Activated CD4-positive, alpha-beta T cell treated with anti-CD3 and anti-CD28 coated beads for 1 hour (primary cell): ENCODE measurements at places on chromosomes 4 and X.

DNA sequence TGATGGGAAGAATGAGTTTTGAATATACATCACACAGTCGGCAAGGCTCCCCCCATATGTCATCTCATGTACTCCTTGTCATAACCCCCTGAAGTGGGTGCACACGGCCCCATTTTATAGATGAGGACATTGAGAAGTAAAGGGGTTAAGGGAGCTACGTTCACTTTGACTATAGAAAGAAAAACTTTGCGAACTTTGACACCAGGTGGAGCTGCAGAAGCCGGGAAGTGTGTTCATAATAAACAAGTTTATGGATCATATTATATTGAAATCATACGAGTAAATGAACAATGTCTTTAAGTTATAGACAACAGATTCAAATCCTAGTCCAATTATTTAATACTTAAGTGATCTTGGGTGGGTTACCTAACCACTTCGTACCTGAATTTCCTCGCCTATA lies 203.8 kb upstream of the PITX2 start:
- DNase-seq, result no peak

- no peak for DNase-seq
Measured at GRCh38 chrX:36867143-36867542, 141.0 kb upstream of the FAM47C start.

DNA sequence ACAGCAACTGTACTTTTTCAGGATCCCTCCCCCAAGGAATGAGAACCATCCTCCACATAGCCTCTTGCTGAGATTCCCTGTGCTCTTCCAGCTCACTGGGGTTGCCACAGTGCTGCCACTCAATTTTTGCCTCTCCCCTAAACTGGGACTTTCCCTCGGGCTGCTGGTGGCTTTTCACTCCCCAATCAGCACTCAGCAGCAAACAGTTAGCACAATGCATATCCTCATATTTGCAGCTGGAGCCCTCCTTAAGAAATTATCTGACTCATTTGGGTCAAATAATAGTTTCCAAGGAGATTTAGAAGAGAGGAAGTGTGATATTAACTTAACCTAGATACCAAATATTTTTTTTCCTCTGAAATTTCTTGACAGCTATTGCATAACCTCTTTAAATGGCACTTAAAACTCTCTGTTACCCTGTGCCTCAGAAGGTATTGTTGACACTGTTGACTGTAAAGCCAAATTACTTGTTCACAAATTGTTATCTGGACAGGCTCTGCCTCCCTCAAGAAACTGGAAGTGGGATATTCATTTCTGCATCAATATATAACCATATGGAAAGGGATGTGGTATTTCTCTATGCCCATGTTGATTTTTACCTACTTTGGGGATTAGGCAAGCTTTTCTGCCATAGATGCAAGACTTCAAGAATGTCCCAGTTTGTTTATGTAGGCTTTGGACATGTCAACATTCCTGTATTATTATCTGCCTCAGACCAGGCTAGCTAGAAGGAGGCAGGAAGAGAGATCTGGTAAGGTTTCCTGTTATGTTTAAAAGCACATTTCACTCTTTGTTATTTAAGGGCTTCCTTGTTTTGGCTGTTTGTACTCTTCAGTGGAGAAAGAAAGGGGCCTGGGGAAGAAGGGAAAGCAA lies 58.0 kb downstream of the SEPTIN11 start:
- no peak for DNase-seq

DNA sequence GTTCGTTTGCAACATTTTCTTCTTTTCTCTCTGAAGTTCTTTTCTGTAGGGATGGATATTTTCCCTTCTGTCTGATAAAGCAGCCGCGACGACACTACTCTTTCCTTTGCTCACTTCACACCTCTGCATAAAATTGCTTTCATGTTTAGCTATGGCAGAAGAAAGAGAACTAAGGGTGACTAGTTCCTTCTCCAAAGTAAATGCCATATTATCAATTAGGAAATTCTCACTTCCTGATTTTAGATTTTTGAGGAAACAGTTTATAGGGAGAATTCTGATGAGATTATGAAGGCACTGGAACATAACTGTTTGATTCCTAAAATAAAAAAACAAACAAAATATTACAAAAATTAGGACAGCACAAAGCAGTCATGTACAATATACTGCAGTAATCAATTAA lies 29.2 kb downstream of the FANCB start:
- no peak for DNase-seq

DNA sequence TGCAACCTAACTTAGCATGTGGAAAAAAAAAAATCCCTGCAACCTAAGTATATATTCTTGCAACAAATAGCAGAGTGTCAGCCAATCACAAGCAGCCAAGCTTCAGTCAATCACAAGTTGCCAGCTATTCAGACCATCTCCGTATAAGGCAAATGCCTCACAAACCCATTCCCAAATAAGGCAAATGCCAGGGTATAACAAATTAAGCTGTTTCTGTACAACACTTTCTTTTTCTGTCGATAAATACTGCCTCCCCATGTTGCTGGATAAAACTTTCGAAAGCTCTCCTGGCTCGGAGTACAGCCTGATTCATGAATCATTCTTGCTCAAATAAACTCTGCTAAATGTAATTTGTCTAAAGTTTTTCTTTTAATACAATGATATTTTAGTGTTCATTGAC lies 460.7 kb upstream of the SMIM31 start:
- DNase-seq, result no peak

GRCh38 chr4:176534566-176534965 lies 214.8 kb downstream of the SPCS3 start:
- no peak for DNase-seq

DNA sequence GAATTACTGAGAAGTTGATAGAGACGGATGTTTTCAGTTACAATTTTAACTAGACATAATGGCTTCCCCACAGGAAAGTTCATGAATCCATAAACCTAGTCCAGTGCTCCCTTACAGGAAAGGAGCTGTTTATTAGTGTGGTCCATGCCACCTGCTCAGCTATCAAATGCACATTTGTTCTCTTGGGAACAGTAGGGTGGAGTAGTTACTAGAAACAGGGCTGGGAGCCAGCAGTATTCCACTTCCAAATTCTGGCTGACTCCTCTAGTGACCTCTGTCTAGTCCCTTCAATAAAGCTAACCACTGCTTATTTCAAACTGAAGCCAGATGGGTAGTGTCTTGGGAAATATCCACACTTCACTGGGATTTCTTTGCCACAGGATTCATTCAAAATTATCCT lies 88.4 kb upstream of the TLL1 start:
- DNase-seq, result no peak

GRCh38 chrX:119676949-119677653 lies 15.9 kb downstream of the SEPTIN6 start:
- DNase-seq, result no peak

GRCh38 chr4:77880784-77881183 lies 18.2 kb downstream of the MRPL1 start:
- DNase-seq, result no peak

DNA sequence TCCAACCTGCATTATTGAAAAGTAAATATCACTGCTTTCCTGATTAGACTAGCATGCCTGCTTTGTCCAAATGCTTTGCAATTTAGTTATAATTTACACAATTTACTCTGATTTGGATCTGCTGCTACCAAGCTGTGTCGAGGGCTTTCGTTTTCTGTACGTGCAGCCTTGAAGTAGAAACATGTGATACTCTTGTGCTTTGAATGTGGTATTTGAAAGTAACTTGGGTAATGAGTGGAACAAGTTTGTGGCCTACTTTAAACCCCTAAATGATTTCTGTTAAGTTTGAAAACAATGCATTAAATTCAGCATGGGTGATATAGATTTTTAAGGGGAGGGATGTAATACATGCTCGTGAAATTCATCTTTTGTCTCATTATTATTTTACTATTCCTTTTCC lies 240.7 kb downstream of the IQCM start:
- no peak for DNase-seq

DNA sequence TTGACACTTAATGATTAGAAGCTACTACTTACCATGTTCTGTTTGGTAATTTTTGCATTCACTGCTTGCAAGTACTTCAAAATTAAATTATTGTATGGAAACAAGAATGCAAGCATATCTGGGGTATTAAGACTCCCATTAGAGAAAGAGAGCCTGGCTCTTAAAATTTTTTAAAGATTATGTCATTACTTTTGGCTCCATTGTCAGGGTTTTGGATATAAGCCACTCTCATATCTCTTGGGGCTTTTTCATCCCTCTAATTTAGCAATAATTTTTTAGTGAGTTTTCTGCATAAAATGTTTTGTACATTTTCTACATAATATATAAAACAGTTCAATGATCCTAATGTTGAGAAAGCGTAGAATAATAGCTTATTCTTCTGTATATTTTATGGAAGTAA lies 49.4 kb downstream of the SLC9A6 start:
- DNase-seq, result no peak

DNA sequence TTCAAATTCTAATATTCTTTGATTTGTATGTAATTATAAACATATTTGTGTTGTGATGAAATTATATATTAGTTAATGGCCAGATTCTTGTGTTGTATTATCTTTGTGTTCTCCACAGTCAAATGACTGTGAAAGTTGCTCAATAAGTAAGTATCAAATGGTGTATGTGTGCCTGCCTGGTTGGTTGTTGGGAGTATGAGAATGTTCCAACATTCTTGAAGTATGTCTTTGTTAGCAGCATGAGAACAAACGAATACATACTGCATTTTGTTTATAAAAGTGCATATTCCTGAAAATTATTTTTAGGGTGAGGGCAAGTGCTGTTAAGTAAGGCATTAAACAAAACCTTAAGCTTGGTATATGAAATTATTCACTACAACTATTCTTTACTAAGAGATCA lies 16.2 kb downstream of the ARHGEF38 start:
- no peak for DNase-seq

DNA sequence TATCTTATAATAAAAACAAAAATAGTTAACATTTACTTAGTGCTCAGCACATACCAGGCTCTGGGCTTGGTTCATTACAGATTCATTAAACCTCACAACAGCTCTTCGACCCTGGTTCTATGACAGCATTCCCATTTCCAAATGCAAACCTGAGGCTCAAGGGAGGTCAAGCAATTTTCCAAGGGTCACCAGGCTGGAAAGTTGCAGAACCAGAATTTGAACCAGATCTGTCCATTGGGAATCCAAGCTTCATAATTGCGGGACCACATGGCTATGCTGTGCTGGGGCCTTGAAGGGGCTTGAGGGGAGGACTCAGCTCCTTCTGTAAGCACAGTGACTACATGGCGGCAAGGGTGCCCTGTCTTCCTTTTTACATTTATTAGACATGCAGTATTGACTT lies 197.3 kb upstream of the LNX1 start:
- DNase-seq, result no peak

- DNase-seq, result no peak
Measured at GRCh38 chr4:8606476-8606875, 13.9 kb downstream of the CPZ start.

GRCh38 chrX:29143356-29143755 lies 556.1 kb downstream of the IL1RAPL1 start:
- DNase-seq, result no peak

DNA sequence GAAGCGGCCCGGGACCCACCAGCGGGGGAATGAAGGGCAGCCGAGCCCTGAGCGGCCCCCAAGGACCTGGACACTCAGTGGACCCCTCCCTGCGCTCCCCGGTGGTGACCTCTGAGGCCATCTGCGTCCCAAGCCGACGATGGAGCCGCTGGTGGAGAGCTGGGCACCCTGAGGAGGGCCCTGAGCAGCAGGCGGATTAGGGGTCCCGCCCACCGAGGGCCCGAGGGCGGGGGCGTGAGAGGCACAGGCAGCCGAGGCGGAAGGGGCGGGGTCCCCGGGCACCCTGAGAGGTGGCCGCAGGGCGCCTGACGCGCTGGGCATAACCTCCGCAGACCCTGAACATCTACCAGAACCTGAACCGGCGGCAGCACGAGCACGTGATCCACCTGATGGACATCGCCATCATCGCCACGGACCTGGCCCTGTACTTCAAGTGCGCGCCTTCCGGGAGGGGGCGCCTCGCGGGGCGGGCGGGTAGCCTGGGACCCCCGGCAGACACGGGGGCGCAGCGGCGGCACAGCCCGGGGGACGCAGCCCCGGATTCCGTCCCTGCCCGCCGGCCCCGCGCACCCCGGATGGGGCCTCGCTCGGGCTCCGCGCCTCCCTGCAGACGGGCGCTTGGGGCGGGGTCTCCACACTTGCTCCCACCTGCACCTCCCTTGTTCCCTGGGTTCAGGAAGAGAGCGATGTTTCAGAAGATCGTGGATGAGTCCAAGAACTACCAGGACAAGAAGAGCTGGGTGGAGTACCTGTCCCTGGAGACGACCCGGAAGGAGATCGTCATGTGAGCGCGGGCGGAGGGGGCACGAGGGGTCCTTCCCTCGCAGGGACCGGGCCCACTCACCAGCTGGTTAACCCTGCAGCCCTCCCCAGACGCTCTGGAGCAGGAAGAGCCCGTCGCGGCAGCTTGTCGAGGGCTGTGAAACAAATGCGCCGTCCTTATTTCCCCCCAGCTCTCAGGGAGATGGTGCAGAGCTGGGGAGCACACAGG lies 10.3 kb downstream of the ATP5ME start:
- DNase-seq, result peak; percentile 56

DNA sequence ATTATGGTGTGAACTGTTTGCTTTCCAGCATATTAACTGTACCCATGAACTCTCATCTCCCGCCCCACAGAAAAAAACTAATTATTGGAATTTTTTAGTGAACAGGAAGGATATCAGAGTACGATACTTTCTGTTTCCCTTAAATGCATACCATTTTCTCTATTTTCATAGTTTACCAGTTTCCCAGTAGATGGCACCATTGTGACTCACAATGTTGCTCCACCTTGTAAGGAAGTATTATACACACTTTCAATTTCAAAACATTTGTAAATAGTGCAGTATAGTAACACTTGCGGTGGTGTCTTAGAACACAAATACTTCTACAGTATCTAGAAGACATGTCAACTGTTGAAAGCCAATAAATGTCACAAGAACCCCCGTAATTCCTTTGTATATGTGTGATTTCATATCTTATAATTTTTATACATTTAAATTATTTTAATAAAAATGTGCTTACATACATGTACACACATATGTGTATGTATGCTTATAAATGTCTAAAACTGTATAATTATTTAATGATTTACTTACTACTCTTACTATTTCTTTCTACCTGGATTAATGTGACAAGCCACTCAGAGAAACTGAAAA lies 167.3 kb downstream of the SLIT2 start:
- DNase-seq, result no peak

DNA sequence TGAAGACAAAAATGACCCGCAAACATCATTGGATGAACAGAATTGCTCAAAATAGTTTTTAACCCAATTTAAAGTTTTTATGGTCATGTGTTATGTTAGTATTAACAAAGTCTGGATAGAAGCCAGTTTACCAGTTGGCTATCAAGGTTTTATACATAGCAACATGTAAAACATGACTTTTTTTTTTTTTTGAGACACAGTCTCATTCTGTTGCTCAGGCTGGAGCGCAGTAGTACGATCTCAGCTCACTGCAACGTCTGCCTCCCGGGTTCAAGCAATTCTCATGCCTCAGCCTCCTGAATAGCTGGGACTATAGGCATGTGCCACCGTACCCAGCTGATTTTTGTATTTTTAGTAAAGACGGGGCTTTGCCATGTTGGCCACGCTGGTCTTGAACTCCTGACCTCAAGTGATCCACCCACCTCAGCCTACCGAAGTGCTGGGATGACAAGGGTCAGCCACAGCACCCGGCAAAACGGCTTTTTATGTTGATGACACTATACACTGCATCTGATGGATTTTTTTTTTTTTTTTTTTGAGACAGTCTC lies 3.4 kb downstream of the SAT1 start:
- peak; percentile 51 for DNase-seq

- no peak for DNase-seq
Measured at GRCh38 chrX:72340626-72341025, 34.9 kb upstream of the CITED1 start.

- no peak for DNase-seq
Measured at GRCh38 chr4:162274354-162274753, 110.6 kb upstream of the FSTL5 start.
